ENCODE measurements at places on chromosomes 2 and 18. TPM values are rescaled to one million over a fixed set of nuclear protein-coding genes. Genes with fewer than 3 reads are reported as not detected.

- no peak for DNase-seq
These were observed 1.6 kb upstream of the RTP5 start for GRCh38 chr2:241867776-241868420.

The GPR39 gene
- not detected for total RNA-seq

The PLCD4 gene
- total RNA-seq: 1.6 TPM

DNA sequence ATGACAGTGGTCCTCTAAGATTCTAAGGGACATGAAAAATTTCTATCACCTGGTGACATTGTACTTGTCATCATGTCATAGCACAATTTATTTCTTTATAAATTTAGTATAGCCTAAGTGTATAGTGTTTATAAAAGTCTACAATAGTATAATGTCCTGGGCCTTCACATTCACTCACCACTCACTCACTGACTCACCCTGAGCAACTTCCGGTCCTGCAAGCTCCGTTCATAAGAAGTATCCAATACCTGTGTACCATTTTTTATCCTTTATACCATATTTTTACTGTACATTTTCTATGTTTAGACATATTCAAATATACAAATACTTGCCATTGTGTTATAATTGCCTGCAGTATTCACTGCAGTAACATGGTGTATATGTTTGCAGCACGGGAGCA lies 72.8 kb upstream of the DSEL start:
- DNase-seq: no peak
